ENCODE measurements at places on chromosomes 2 and 18. TPM values are rescaled to one million over a fixed set of nuclear protein-coding genes. Genes with fewer than 3 reads are reported as not detected.

DNA sequence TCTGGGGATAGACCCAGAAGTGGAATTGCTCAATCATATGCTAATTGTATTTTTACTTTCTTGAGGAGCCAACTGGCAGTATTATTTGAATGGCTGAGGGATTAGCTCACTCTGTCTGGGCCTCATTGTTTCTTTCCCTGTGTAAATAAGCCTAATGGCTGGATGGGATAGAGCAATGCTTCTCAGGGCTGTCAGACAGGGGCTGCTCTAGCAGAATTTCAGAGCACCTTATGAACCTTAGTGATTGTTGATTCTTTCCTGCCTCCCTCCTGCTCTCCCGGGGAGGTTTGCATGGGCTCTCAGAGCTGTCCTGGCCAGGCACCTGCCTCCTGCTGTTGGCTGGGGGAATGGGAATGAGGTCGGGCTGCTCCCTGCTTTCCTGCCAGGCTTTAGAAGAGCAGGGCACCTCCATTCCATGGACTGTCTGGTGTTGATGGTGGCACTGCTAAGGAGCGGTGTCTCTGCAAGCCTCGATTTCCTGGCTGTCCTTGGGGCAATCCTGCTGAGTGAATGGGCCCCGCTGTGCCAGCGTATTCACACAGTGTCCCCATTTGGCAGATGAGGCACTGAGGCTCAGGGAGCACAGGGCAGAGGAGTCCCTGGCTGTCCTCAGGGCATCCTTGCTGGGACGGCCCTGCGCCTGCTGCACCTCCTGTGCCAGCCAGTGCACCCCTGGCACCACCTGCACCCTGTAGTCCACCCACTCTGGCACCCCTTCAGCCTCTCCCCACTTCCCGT lies 468.2 kb upstream of the HS6ST1 start:
- DNase-seq: no peak

CDH20 gene
- not detected for total RNA-seq

DNA sequence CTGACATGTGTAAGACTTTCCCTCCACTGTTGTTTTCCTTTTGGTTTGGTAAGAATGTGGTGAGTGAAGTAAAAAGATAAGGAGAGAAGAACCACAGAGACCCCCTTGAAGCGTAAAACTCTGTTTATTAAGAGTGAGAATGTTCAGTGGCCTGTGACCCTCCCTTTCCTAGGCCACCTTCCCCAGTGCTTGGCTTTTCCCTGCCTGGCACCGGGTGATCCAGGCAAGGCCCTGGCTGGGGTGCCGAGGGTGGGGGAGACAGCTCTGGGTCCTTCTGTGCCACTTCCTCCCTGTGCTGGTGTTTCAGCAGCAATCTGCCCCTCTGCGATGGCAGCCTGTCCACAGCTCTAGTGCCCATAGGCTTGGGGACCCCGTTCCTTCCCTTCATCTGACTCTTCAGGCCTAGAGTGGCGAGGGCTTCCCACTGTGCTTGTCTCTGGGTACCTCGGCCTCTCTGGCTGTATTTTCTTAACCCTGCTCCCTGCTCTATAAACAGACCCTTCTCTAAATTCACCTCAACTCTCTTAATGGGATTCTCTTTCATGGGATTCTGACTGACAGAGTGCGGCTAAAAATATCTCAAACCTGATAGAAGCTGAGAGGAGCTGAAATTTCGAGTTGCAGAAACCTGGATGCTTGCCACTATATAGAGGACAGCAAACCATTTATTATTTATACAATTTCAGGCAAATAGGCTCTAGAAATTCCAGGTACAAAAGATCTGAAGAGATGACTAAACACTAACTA lies 461.0 kb downstream of the DLGAP1 start:
- DNase-seq: no peak

PSMA8 gene
- not detected for total RNA-seq

GRCh38 chr2:185291035-185291647 lies 447.5 kb upstream of the FSIP2 start:
- DNase-seq: no peak

DNA sequence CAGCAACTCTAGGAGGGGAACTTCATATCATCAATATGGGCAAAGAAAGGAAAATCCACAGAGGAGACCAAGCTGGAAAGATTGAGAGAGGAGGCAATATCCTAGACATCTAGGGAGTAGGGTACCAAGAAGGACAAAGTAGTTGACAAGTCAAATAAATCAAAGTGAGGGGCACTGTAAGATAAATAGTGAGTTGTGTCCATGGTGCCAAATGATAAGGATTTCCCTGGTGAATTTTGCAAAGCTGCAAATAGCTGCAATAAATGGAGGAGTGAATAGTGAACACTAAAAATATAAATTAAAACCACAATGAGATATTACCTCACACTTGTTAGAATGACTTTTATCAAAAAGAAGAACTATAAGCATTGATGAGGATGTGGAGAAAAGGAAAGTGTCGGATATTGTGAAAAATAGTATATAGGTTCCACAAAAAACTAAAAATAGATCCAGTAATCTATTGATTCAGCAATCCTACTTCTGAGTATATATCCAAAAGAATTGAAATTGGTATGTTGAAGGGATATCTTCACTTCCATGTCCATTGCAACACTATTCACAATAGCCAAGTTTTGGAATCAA lies 258.2 kb upstream of the FN1 start:
- no peak for DNase-seq

ANKRD30BL gene
- not detected for total RNA-seq

- no peak for DNase-seq
Measured at GRCh38 chr2:45283764-45284620, 274.7 kb upstream of the SIX2 start.

DNA sequence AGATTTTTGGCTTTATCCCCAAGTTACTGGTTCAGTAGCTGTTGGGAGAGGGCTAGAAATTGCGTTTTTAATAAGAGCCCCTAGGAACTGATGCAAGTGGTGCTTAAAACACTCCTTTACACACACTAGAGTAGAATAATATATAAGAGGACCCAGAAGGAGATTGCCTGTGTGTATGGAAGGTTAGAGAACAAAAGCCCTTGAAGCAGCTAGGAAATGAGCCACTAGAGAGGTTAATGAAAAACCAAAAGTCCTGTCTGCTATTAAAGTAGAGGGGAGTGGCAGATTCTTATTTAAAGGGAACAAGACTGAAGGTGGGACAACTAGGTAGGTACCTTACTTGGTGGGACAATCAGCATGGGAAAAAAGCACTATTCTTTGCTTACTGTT lies 14.4 kb upstream of the SLC39A10 start:
- DNase-seq: no peak

DNA sequence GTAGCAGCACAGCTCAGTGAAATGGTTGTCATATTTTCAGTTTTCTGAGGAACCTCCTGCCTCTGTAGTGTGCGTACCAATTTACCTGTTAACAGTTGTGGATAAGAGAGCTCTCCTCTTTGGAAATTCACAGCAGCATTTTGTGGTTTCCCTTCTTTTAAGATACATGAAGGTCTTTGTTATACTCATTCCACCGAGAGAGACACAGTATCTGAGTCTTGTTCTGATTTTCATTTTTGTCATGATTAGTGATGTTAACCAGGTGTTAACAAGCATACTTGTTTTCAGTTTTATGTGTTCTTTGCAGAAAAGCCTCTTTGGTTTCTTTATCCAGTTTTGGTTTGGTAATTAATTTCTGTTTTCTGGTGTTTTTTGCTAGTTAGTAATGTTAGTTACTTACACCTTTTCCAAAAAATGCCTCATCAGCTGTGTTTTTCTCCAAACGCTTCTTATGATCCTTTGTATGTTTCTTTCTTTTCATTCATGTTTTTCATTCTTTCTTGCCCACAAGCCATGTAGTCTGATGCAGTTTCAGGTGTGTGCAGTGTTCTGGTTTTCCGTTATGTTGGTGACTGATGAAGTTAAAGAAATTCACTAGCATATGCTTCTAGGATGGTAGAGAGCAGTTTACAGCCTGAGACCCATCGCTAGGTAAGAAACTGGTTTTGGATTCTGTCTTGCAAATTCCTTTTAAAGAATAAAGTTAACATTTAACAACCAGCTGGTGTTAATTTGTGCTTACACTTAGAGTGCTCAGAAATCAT lies 30.1 kb downstream of the CCDC74A start:
- DNase-seq: no peak

ERMN gene
- not detected for total RNA-seq

GRB14 gene
- 8.1 TPM for total RNA-seq

GRCh38 chr2:202378662-202379358 lies 2.7 kb downstream of the BMPR2 start:
- no peak for DNase-seq

LRRTM1 gene
- total RNA-seq: 0.33 TPM

GPAT2 gene
- 21.6 TPM for total RNA-seq

DNA sequence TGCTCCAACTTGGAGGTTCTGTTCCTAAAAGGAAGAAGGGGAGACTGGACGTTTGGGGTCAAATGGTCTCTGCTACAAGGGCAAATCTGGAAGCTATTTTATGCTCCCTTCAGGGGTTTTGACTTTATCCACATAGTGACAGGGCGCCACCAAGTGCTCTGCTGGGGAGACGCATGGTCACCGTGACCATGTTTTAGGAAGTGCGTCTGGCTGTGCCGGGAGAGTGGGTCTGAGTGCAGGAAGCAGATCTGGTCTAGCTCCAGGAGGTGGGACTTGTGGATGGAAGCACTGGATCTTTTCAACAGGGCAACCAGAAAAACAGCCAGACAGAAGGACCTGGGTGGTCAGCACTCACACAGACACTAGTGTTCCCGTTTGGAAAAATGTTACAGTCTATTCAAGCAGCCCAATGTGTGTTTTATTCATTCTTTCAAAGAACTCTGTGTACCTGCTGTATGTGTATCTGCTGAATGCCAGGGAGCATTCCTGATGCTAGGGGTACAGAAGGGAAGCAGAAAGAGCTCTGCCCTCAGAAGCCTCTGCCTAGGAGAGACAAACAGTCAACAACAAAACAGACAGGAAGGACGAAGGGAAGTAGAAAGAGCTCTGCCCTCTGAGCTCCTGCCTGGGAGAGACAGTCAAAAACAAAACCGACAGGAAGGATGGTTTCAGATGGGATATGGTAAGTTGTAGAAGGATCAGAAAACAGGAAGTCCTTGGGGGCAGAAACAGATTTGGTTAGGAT lies 14.3 kb downstream of the IMPA2 start:
- peak; percentile 80 for DNase-seq

DNA sequence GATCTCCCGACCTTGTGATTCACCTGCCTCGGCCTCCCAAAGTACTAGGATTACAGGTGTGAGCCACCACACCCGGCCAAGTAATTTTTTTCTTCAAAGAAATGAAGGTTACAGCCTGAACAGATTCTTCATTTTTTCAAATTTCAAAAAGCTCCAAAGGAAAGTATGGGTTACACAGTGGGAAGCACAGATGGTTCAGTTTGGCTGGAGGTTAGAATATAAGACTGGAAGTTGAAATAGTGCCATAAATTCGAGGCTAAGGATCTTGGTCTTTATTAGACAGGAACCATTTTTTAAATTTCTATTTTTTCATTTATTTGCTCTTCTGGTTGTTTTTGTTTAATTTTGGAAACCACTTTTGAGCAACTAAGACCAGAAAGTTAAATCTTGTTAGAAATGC lies 120.0 kb downstream of the STK39 start:
- no peak for DNase-seq

DNA sequence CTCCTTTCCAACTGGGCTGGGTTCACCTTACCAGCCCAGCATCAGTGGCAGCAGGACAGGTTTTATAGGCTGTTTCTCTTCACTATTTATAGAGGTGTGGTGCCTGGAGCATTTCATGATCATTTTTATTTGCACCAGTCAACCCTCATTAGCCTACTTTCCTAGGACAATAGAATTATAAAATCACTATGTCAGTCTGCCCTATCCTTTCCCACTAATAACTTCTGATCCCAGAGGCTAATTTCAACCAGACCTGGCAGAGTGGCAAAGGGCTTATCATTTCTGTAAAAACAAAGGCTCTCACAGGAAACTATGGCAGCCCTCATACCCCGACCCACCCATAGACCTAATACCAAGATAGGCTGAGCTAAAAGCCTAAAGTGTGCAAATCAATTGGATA lies 243.5 kb upstream of the TMEFF2 start:
- no peak for DNase-seq

GRCh38 chr2:210860276-210860675 lies 303.9 kb downstream of the CPS1 start:
- DNase-seq: no peak

DNA sequence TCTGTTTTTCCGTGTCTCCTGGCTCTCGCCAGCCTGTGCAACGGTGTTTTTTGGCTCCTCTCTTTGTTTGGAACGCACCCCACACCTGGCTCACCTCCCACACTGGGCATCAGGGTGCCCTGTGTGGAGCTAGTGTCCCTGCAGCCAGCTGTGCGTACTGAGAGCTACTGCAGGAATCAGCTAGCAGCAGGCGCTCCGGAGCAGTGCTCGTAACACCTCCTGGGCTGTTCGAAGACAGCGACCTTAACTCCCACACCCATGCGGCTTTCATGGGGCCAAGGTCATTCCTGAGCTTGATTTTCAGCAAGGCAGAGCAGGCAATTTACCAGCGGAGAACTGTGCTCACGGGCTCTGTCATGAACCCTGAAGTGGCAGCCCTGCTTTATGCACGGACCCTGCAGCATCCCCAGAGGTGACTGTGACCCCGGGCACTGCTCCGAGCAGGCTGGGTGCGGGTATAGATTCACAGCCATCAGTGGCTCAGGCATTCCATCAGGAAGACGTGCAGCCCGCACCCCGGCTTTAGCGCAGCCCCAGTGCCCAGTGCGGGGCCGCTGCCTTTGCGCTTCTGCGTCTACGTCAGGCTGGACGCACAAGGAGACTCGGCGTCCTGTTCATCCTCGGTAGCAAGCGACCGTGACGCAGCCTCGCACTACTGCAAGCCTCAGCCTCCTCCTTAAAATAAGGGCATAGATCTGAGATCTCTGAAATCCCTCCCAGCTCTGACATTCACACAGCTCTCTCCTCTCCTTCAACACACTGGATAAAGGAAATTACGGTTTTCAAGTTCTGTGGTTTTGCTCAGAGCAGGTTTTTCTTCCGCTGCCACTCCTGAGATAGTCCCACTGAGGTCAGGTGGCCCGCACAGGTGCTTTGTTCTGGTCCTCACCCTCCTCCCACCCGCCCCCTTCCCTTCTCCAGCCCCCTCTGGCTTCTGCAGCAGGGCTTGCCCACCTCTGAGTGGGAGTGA lies 58.2 kb downstream of the ADI1 start:
- DNase-seq: peak; percentile 55

GRCh38 chr2:203692031-203692710 lies 14.3 kb upstream of the CD28 start:
- DNase-seq: no peak

GRCh38 chr2:143171817-143172216 lies 42.6 kb downstream of the ARHGAP15 start:
- DNase-seq: no peak

- peak; percentile 49 for DNase-seq
Measured at GRCh38 chr18:49725809-49726674, 87.3 kb downstream of the ACAA2 start.

DNA sequence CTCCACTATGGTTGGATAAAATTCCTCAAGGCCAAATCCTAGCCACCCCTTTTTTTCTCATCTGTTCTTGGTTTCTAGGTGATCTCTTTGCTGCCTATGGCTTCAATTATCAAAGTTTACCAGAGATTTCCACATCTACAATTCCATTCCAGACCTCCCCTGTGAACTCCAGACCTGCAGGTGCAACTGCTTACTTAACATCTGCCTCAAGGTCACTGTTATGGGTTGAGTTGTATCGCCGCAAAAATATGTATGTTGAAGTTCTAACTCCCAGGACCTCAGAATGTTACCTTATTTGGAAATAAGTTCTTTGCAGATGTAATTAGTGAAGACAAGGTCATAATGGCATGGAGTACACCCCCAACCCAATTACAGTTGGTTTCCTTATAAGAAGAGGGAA lies 60.4 kb upstream of the SOS1 start:
- no peak for DNase-seq

GRCh38 chr2:237478979-237479378 lies 8.1 kb upstream of the MLPH start:
- no peak for DNase-seq

All from heart right ventricle (tissue), 16 donors.